Gastrocnemius medialis (tissue), 4 donors: ENCODE measurements at places on chromosomes 6 and 20. TPM values are rescaled to one million over a fixed set of nuclear protein-coding genes. Genes with fewer than 3 reads are reported as not detected.

TSHZ2 gene
- total RNA-seq: 3.5 TPM

NRN1 gene
- total RNA-seq: 9.9 TPM

UST gene
- total RNA-seq: 2.3 TPM

TTK gene
- total RNA-seq: not detected
